Activated CD4-positive, alpha-beta memory T cell treated with anti-CD3 and anti-CD28 coated beads for 36 hours (primary cell): ENCODE measurements at places on chromosomes 16 and 17. TPM values are rescaled to one million over a fixed set of nuclear protein-coding genes. Genes with fewer than 3 reads are reported as not detected.

GRCh38 chr16:57277586-57277985, 6.9 kb downstream of the PLLP start:
- peak; percentile 84 for DNase-seq
- peak overlapping the region; percentile 20 for H3K4me3 ChIP-seq
- peak overlapping the region; percentile 5 for H3K27ac ChIP-seq
- peaks cover 22% of the 10 kb centered on the region for H3K4me1 ChIP-seq

GRCh38 chr17:55155856-55156560, 108.8 kb upstream of the HLF start:
- H3K4me1 ChIP-seq, result no peaks in the 10 kb centered on the region
- no peak overlapping the region for H3K27ac ChIP-seq
- H3K36me3 ChIP-seq, result peaks cover 1% of the 10 kb centered on the region
- H3K27me3 ChIP-seq, result no peaks in the 10 kb centered on the region
- no peak overlapping the region for H3K4me3 ChIP-seq
- no peak for DNase-seq

- no peak overlapping the region for H3K4me3 ChIP-seq
- no peak overlapping the region for H3K27ac ChIP-seq
- no peaks in the 10 kb centered on the region for H3K4me1 ChIP-seq
- H3K36me3 ChIP-seq, result no peaks in the 10 kb centered on the region
- DNase-seq, result no peak
Observed at GRCh38 chr17:69870751-69871199, 204.2 kb upstream of the KCNJ16 start.

DNA sequence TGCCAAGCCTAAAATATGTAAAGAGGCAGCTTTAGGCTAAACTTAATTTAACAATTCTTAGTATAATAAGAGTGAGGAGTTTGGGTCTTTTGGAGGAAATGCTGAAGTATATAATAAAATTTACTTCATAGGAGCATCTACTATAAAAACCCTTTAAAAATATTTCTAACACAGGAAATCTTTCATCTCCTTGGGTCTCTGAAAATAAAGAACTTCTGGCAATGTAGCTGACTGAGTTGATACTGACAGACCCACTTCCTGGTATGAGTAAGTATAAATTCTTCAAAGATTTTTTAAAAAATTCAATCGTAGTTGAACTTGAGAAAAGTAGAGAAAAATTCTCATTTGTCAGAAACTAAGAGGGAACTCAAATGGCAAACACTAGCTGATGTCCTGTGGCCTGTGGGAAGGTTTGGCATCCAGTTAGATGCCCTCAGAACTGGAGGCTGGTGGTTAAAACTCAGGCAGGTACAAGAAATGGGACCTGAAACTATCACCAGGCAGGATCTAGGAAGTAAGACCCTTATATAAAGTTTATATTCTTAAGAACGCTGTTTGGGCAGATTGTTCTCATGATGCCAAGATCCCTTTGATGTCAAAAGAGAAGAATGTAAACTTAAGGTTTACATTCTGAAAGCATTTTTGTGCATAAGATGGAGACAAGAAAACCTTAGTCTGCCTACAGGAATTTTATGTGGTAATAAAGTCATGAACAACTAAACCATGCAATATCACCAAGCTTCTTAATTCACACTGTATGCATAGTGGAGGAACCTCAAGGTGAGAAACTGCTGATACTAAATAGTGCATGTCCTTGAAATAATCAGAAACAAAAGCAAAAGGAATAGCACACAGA, 6.2 kb downstream of the KRTAP4-6 start:
- no peak for DNase-seq
- H3K27me3 ChIP-seq, result peaks cover 2% of the 10 kb centered on the region
- H3K27ac ChIP-seq, result no peak overlapping the region
- H3K4me3 ChIP-seq, result no peak overlapping the region

- H3K27ac ChIP-seq, result no peak overlapping the region
- no peaks in the 10 kb centered on the region for H3K36me3 ChIP-seq
- H3K4me3 ChIP-seq, result no peak overlapping the region
- DNase-seq, result no peak
- no peaks in the 10 kb centered on the region for H3K4me1 ChIP-seq
Observed at GRCh38 chr17:74114881-74115470, 88.5 kb upstream of the RPL38 start.

DNA sequence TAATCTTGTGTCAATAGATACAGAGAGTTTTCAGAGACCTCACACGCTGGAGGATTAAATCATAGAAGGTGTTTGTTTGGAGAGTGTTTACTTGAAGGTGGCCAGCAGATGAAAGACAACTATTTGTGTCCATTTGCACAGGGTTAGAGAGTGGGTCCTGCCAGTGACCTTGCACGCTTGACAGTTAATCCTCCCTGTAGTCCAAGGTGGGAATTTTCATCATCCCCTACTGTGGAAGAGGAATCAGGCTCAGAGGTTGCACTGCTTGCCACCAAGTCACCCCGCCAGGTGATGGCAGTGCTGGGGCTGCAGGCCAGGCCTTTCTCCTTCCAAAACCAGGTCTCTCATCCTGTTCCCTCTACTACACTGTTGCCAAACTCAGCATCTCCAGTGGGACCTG, 12.3 kb downstream of the CDH1 start:
- H3K27ac ChIP-seq, result no peak overlapping the region
- DNase-seq, result peak; percentile 24
- H3K27me3 ChIP-seq, result peaks cover 4% of the 10 kb centered on the region
- peaks cover 17% of the 10 kb centered on the region for H3K4me1 ChIP-seq
- H3K36me3 ChIP-seq, result no peaks in the 10 kb centered on the region
- H3K4me3 ChIP-seq, result no peak overlapping the region

DNA sequence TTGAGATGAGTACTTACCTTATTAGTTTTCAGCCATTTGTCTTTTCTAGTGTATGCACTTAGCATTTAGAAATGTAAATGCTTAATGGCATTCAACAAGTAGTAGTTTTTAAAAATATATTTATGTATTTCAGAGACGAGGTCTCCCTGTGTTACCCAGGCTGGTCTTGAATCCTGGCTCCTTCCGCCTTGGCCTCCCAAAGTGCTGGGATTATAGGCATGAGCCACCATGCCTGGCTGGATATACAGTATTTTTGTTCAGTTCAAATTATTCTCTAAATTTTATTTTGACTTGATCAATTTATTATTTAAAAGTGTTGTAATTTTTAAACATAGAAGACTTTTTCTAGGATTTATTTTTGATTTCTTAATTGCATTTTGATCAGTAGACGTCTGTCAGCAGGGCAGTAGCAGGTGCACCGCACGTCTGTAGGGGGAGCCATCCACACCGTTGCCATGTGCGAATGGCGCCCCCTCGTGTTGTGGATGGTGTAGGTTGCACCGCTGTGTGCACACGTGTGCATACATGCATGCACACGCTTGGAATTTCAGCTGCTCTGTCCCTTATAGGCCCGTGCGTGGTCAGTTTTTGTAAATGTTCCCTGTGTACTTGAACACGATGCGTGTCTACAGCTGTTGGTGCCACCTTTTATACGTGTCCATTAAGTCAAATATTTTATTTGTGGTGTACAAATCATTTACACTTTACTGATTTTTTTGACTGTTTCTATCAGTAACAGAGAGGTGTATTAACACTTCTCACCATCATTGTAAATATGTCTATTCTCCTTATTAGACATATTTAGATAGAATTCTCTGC, 30.6 kb downstream of the RPTOR start:
- H3K4me3 ChIP-seq, result no peak overlapping the region
- no peaks in the 10 kb centered on the region for H3K27me3 ChIP-seq
- peaks cover 8% of the 10 kb centered on the region for H3K36me3 ChIP-seq
- no peak overlapping the region for H3K27ac ChIP-seq
- peak; percentile 94 for DNase-seq

DNA sequence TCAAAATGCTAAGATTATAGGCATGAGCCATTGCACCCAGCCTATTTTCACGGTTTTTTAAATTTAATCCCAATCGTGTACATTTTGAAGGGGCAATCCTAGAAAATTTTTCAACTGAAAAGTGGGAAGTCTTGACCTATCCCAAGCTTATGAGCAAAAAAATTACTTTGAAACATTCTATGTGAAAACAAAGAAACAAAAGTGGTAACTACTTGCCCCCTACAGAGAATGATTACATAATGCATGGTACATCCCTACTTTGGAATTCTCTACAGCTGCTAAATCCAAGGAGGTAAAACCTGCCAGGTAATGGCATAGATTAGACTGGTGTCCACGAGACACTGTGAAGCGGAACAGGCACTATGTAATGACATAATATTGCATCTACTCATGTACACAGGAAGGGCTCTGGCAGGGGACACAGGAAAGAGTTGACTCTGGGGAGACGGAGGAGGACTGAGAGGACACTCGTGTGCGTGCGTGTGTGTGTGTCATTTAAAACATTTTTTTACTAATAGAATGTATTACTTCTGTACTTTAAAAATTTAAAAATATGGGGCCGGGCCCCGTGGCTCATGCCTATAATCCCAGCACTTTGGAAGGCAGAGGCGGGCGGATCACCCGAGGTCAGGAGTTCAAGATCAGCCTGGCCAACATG, 15.7 kb downstream of the ASGR2 start:
- H3K4me1 ChIP-seq, result no peaks in the 10 kb centered on the region
- H3K27me3 ChIP-seq, result peaks cover 16% of the 10 kb centered on the region
- no peak overlapping the region for H3K27ac ChIP-seq

DNA sequence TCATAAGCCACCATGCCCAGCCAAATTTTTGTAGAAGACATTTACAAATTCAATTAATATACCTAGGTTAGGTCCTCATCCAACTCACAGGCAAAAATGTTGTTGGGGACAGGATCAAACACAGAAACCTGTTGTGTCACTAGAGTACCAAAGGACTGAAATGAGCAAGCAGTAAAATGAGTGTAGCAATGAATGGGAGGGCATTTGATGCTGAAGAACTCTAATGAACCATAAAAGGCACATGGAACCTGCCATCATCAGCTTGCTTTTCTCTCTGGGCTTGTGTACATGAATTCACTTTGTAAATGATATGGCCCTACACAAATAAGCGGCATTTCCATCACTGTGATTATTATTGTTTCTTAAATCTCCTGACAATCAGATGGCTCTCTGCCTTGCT, 17.8 kb downstream of the USP31 start:
- peaks cover 2% of the 10 kb centered on the region for H3K36me3 ChIP-seq
- no peak for DNase-seq
- H3K27ac ChIP-seq, result no peak overlapping the region
- H3K4me1 ChIP-seq, result peaks cover 11% of the 10 kb centered on the region

DNA sequence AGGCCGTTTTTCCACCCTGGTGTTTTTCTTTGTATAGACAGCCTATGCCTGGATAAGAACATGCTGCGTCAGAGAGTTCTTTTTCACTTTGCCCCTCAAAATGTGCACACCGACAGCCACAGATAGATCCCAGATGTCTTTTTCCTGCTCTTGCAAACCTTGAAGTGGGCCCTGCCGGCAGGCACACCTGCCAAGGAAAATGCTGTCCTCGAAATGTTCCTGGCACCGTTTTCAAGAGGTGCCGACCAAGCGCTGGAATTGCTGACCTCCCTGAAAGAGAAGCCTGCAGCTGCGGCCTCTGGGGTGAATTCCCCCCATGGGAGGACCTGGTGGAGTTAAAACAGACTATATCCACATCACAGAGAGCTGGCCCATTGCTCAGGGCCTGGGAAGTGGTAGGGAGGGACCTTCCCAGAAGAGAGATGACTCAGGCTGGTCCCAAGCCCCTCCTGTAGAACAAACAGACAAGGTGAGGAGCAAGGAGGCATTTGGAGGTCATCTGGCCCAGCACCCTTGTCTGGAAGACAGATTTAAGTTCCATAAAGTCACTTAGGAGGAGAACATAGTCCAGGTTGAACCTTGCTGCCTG, 668.1 kb downstream of the MAF start:
- peaks cover 3% of the 10 kb centered on the region for H3K36me3 ChIP-seq
- H3K4me3 ChIP-seq, result no peak overlapping the region
- no peak for DNase-seq
- H3K27ac ChIP-seq, result no peak overlapping the region

GRCh38 chr17:69820876-69821473, 254.1 kb upstream of the KCNJ16 start:
- H3K27ac ChIP-seq, result no peak overlapping the region
- H3K36me3 ChIP-seq, result no peaks in the 10 kb centered on the region
- no peaks in the 10 kb centered on the region for H3K4me1 ChIP-seq

- H3K27me3 ChIP-seq, result no peaks in the 10 kb centered on the region
- H3K4me3 ChIP-seq, result no peak overlapping the region
- H3K27ac ChIP-seq, result peak overlapping the region; percentile 11
- peaks cover 41% of the 10 kb centered on the region for H3K4me1 ChIP-seq
- H3K36me3 ChIP-seq, result no peaks in the 10 kb centered on the region
Observed at GRCh38 chr17:58382108-58382871, 30.3 kb upstream of the SUPT4H1 start.

DNA sequence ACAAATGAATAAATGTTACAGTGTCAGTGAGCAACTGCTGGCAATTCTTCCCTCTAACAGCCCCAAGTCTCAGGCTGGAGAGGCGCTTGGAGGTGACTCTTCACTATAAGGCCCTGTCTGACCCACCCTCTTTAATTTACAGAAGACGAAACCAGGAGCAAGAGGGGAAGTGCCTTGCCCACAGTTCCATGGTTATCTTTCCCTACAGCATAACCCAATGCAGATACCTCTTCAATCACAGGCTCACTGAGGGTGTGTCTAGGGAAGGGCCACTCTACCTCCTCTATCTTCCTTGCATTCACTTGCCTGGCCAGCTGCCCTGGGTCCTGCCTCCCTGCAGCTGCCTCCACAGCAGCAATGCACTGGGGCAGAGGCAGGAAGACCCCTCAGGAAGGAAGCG, 9.6 kb upstream of the N4BP1 start:
- H3K27me3 ChIP-seq, result peaks cover 2% of the 10 kb centered on the region
- no peak overlapping the region for H3K4me3 ChIP-seq
- no peaks in the 10 kb centered on the region for H3K36me3 ChIP-seq
- peaks cover 15% of the 10 kb centered on the region for H3K4me1 ChIP-seq
- peak overlapping the region; percentile 8 for H3K27ac ChIP-seq

DNA sequence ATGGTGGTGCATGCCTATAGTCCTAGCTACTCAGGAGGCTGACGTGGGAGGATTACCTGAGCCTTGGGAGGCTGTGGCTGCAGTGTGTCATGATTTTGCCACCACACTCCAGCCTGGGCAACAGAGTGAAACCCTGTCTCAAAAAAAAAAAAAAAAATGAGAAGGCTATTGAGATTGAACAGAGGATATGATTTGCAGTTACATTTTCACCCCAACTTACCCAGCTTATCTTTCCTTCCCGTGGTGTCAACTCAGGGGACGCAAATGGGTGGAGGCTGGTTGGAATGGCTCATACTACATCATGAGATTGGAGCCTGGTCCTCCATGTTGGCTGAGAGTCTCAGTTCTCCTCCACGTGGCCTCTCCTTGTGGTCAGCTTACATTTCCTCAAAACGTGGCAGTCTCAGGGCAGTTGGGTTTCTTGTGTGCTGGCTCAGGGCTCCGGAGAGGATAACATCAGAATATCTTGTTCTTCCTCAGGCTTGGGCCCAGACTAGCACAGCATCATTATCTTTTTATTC, 17.2 kb upstream of the NSMCE1 start:
- DNase-seq, result peak; percentile 29
- peaks cover 8% of the 10 kb centered on the region for H3K27me3 ChIP-seq
- H3K27ac ChIP-seq, result peak overlapping the region; percentile 50
- no peak overlapping the region for H3K4me3 ChIP-seq
- H3K36me3 ChIP-seq, result peaks cover 5% of the 10 kb centered on the region

- H3K27ac ChIP-seq, result no peak overlapping the region
- H3K27me3 ChIP-seq, result no peaks in the 10 kb centered on the region
- H3K36me3 ChIP-seq, result no peaks in the 10 kb centered on the region
- no peak overlapping the region for H3K4me3 ChIP-seq
Observed at GRCh38 chr16:48014349-48015135, 141.3 kb downstream of the ABCC12 start.

- no peak for DNase-seq
- H3K36me3 ChIP-seq, result peaks cover 53% of the 10 kb centered on the region
- H3K27me3 ChIP-seq, result no peaks in the 10 kb centered on the region
- H3K4me3 ChIP-seq, result no peak overlapping the region
Observed at GRCh38 chr16:27543801-27544200, 5.9 kb downstream of the GTF3C1 start.

CA10 gene
- total RNA-seq, result not detected

CLDN7 gene
- 1.5 TPM for total RNA-seq

TMEM106A gene
- total RNA-seq, result 10.4 TPM

TEX19 gene
- total RNA-seq, result not detected

C17orf67 gene
- total RNA-seq, result 3.9 TPM

TSEN54 gene
- total RNA-seq, result 39.7 TPM

SPATA32 gene
- total RNA-seq, result not detected

HCRT gene
- total RNA-seq, result not detected
